ENCODE measurements at places on chromosomes 16 and 17. TPM values are rescaled to one million over a fixed set of nuclear protein-coding genes. Genes with fewer than 3 reads are reported as not detected.
A peak's percentile ranks its signal among the peaks of the same experiment; 100 is the strongest.

The SPAG9 gene
- 91.7 TPM for total RNA-seq

The SLC16A11 gene
- 1.6 TPM for total RNA-seq

The LAT gene
- 130 TPM for total RNA-seq

GRCh38 chr17:79888009-79888540 lies 48.8 kb upstream of the CBX4 start:
- DNase-seq, result no peak

DNA sequence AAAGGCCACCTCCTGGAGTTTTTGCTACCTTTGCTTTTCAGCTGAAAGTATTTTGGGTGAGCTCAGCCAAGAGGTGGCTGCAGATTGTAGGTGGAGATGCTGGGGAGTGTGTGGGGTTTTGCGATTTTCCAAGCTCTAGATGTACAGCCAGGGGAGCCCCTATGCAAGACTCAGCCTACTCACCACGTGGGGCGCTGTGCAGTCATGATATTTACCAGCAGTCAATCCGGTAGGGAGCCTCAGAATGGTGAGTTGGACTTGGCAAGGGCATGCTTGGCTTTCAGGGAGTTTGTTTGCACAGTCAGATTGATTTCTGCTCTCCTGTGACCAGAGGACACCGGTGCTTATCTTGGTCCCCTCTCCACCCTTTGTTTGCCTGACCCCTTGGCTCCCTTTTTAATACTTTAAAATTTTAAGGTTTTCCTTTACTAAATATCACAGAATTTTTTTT lies 175.3 kb downstream of the UTP18 start:
- peak; percentile 65 for DNase-seq

- DNase-seq, result no peak
Measured at GRCh38 chr16:52512297-52512987, 34.5 kb downstream of the TOX3 start.

- DNase-seq, result no peak
Measured at GRCh38 chr16:86244158-86244557, 266.2 kb upstream of the FOXF1 start.

DNA sequence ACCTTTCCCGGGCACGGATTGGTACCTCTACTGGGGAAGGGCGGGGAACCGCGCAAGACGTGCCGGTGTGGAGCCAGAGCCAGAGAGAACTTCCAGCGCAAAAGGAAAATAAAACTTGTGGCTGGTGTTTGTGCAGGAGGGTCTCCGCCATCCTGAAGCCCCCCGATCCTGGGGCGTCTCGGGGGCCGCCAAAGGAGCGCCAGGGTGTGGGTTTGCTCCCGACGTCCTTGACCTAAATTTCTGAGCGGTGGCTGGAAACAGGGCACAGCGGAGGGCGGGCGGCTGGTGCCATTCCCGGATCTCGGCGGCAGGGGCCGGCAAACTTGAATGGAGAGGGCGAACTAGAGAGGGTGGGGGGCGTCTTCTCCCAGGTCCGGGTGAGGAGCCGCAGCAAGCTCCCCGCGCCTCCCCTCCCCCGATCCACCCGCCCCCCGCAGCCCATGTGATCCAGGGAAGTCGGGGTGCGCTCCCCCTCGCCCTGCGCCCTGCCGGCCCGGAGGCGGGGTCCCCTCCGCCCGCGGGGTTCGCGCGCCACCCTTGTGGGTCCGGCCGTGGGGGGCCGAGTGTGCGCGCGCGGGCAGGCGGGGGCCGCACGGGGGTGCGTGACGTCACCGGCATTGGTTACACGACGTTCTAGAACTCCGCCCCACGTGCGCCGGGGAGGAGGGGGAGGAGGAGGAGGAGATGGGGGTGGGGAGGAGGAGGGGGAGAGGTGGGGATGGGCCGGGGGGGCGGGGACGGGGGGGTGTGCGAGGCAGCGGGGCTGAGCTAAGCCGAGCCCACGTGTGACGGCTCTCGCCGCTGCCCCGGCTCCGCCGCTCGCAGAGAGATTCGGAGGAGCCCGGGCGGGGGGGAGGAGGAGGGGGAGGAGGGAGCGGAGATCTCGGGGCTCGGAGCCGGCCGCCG lies at the start of gene MSI2:
TSS of gene MSI2 (plus strand) at position 748 of the 906 bp plus-strand sequence. CDS start 220 bp downstream, outside the sequence.
- peak; percentile 85 for DNase-seq

DNA sequence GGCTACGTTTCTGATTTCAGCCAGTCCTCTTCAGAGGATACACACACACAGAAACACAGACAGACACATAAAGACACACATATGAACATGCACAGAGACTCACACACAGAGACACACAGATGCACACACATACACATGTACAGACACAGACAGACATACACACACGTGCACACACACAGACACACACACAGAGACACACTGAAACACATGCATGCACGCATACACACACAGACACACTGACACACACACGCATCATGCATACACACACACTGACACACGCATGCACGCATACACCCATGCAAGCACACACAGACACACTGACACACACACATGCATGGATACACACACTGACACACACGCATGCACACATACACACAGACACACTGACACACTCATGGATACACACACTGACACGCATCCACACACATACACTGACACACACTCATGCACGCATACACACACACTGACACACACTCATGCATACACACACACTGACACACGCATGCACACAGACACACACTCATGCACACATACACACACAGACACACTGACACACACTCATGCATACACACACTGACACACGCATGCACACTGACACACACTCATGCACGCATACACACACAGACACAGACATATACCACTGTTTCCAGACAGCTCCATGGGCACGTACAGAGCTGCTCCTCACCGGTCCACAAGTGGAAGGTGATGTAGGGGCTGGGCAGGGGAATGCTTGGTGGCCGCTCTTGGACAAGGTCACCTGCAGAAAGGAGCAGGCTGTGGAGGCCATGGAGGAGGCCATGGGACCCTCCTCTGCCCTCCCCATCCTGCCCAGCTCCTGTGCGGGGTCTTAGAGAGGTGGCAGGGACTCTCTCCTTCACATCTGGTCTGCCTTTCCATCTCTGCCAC lies 30.1 kb upstream of the MFSD6L start:
- DNase-seq, result no peak

DNA sequence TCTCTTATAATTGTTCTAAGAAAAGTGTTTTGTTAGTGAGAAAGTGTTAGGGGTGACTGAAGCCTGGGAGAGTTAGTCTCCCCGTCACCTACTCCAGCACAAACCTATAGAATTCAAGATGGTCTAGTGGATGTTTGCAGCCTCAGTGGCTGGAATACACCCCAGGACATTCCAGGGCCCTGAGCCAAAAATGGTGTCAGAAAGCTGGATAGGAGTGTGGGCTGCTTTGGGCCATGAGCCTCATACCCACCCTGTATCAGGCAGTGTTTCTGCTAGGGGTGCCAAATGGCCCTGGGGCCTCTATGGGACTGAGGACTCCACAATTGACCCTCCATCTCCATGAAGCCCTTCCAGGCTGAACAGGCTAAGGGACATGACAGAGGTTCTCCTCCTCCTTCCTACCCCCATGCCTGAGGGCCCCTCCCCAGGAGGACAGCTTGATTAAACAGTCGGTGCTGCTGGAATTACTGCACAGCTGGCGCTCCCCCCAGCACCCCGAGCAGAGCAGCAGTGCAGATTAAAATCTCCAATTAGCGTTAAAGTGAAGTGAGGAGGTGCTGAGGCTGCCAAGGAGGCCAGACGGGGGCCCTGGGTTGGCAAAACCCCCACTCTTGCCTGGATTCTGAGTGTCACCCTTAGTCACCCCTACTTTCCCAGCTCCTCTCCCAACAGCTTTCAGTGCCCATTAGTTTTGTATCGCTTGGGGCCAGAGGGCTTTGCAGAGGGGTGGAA lies 59.1 kb downstream of the NEUROD2 start:
- no peak for DNase-seq
